ENCODE measurements at places on chromosomes 3 and 15.
A peak's percentile ranks its signal among the peaks of the same experiment; 100 is the strongest.

DNA sequence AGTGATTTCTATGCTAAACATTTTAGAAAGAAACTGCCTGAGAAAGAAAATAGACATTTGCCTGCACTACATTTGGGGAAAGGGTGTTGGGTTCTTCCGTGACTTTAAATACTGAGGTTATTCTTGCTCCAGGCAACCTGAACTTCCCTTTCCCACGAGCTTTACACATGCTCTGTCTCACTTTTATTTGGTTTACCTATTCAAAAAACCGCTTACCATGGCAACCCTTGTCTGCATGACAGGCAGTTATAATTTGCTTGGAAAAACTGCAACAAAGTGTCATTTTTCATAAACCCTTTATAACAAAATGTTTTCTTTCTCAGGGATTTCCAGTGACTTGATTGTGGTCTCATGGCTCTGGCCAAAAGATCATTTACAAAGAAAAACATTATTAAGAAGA lies 416.3 kb upstream of the MEIS2 start:
- no peak for DNase-seq

DNA sequence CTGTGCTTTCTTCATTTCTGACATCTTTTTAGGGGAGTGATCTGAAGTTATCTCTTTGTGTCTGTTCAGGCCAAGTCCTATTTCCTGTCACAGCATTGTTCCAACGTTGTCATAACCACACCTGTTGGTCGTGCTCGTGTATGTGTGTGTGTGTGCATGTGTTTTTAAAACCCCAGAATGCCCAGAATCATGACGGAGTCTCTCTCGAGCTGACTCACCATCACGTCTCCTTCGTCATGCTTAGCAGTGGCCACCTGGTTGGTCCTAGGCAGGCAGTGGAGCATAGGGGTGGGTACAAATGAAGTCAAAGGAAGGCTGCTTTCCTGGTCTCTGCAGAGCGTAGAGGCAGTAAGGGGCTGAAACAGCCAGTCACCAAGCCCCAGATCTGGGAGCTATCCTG lies 126.8 kb upstream of the ABHD17C start:
- no peak for DNase-seq

DNA sequence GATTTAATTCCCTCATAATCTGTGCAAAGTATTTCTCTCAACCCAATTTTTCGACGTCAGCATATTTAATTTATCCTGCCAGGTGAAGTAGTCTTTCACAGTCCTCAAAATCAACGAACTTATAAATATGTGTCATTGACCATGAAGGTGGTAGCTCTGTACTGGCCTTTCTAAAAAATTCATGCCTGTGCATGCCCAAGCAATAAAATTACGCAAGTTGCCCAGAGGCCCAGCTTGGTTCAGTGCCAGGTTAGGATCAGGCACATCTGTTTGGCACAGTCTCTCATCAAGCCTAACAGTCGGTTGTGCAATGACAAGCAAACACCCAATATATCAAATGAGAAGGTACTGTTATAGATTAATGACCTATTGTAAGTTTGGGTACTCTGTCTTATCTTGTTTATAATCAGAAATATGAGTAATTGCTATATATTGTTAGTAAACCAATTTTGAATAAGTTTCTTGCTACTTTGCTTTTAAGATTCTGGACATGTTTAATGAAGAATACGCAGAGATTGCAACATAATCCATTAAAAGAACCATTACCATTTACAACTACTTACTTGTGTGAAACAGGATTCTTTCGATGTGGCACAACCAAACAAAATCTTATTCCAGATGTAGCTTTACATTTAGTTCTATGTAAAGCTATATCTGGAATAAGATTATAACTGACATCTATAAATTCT lies 159.0 kb upstream of the IL12A start:
- DNase-seq: no peak

GRCh38 chr3:18071833-18072232 lies 329.4 kb upstream of the TBC1D5 start:
- no peak for DNase-seq

DNA sequence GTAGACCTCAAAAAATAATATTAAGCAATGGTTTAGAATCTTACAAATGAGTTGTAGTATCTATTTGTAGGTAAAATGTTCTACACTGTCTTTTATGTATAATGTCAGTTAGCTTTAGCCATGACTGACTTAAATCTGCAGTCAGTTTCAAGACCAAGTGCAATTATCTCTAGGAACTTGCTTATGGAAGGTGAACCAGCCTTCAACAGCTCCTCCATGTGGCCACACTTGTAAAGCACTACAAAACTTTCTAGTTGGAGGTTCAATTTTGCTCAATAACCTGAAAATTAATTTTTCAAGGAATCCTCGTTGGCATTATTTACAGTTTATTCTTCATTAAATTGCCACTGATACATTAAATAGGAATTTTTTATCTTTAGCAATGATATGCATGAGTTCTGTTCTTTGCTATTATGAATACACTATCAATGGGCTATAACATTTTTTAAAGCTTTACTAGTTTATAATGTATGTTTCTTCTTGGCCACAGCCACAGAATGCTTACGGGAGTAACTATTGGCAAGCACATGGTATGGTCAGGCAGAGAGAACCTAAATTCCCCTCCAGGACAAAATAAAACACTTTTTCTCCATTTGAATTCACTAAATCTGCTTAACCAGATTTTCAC lies 315.3 kb upstream of the UBE2E2 start:
- DNase-seq: no peak

DNA sequence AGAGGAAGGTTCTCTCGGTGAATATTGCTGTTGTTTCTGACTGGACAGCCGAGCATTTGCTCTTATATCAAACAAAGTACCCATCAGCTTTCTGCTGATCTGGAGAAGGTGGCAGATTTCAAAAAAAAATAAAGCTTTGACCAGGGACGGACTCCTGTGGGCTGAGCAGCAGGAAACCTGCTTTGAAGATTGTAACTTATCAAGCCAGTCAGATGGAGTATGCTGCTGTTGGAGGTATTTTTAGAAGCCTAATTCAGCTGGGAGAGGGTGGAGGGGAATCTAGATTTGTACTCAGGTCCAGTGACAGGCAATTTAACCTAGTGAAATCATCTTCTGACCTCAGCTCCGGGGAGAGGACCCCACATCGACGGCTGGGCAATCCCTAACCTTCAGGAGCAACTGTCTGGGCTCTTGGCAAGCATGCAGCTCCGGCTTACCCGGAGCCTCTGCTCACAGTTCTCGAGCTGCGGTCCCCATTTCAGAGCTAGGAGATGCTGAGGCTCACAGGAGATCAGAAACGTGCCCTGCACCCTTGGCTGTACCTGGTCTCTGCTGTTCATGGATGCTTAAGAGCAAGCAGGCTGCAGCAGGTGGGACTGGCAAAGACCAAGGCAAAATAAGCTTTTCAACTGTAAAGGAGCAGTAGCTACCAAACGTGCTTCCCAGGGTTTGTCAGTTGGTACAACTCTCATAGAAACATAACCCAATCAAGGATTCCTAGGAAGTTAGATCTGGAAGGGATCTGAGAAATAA lies 89.3 kb upstream of the ST8SIA2 start:
- DNase-seq: no peak

DNA sequence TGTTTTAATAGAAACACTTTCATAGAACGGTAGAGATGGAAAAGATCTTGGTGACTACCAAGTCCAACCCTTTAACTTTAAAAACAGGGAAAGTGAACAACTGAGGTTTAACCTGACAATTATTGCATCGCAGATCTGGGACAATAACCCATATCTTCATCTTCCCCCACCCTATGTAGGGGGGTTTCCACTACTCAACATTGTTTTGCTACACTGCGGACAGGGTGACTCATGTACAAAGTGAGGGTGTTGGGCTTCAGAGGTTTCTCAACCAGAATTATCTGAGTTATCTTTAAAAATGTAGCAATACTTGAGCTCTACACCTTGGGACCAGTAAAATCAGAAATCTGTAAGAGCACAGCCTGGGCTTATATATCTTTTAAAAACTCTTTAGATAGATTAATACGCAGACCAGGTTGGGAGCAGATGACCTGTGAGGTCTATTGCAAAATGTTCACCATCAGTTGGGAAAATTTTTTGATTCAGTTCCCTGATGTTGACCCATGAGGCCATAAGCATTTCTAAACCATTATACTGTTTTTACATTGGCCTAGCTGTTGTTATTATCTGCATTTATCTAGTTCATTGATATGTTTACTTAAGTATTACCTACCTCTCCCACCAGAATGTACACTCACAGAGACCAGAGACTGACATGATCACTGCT lies 103.6 kb upstream of the ICE2 start:
- no peak for DNase-seq

GRCh38 chr15:68501259-68501591 lies 69.3 kb upstream of the ITGA11 start:
- DNase-seq: no peak

DNA sequence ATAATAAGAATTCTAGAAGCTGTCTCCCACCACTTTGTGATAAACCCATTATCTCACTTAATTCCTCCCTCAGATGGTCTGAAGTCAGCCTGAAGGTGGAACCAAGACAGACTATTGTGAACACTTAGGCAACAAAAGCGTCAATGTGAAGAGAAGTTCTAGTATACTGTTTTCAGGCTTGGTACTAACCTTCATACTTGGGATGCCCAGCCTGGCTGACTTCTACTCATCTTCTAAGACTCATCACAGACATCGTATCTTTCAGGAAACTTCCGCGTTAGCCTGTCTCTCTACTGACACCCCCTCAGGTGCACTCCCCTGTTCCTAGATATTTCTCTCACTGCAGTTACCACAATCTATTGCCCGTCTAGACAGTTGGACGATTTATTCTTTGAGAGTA lies 201.2 kb downstream of the SATB1 start:
- no peak for DNase-seq

- DNase-seq: no peak
Observed at GRCh38 chr15:29124581-29125381, 144.8 kb downstream of the NSMCE3 start.

DNA sequence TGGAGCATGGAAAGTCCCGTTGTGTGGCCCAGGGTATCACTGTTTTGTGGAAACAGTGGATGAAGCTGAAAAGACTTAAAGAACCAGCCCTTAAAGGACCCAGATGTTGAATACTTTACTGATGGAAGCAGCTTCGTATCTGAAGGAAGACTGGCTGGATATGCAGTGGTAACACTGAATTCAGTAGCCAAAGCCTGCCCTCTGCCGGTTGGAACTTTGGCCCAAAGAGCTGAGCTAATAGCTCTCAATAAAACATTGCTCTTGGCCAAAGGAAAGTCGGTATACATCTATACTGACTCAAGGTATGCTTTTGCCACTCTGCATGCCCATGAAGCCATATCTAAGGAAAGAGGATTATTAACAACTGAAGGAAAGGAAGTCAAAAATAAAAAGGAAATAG lies 885.4 kb downstream of the PDCD6IP start:
- DNase-seq: peak; percentile 71

DNA sequence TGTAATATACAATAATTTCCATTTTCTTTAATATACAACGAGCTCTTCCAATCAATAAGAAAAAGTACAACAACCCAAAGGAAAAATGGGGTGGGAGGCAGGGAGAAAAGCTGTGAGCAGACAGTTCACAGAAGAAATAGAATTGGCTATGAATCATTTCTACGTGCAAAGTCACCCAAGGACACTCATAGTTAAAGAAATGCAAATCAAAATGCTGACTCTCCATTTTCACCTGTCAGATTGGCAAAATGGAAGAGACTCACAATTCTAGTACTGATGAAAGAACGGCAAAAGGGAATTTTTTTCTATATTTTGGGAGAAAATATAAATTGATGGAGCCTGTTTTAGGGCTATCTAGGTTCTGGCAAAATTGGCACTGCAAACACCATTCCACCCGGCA lies 116.3 kb upstream of the MEF2A start:
- no peak for DNase-seq

GRCh38 chr3:53412953-53413352 lies 65.6 kb upstream of the DCP1A start:
- DNase-seq: no peak

GRCh38 chr3:129197321-129197720 lies 13.6 kb upstream of the CNBP start:
- no peak for DNase-seq

DNA sequence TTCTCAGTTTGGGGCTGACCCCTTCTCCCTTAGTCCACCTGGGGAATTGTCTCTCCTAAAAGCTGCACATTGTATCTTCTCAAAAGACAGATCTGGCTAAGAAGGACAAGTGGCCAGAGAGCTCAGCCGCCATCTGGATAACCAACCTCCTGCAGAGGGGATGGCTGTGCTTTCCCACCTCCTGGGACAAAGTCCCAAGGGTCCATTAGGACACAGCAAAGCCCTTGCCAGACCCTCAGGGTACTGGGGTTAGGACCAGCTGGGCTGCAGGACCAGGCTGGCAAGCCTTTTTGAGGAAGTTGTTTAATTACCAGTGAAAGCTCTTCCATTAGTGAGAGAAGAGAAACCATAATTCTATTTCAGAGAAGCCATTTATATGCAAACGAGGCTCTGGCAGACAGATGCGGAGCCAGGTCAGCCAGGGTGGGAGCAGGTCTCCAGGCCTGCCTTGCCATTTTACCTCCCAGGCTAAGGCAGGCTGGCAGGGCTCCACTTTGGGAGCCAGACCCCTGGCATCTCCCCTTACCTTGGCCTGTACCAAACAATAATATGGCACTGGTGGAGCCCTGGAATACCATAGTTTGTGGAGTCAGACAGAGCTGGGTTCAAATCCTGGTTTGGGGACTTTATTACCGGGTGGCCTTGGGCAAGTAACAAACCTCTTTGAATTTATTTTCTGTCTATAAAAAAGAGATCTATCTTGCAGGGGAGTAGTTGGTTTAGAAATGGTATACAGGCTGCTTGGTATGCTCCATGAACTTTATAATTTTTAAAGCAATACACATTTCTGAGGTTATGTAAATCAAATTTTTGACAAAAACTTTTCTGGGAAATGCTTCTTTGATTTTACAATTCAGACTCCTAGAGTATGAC lies 17.9 kb downstream of the SHF start:
- DNase-seq: no peak

DNA sequence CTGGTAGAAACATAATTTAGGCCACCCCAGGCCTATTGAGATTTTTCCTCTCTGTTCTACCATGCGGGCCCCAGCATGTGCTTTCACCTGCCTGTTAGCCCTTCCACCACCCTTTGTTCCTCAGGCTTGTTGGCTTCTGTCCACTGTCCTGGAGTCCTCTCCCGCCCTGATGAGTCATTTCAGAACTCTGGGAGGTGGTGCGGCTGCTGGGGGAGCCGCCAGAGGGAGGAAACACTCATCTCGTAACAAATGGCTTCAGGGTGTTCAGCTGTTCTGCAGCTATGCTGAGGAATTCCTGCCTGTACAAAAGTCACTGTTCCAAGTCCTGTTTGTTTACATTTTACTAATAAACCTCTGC lies 36.3 kb downstream of the LRTM1 start:
- peak; percentile 79 for DNase-seq

DNA sequence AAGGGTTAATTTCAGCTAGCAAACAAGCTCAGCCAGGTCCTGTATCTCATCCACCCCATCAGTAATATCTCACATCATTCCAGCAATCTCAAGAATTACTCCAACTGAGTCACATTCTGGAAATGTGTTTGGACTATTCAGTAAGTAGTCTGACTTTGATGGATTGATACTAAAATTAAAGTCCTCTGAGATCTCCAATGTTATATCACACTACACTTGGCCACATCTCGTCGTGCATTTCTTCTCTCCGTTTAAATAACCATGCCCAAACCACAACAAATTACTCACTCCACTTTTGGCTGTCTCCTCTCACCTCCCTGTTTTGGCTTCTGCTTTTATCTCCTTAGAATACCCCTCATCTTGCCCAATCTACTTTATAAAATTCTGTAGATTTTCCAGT lies 292.2 kb downstream of the PYDC2 start:
- no peak for DNase-seq

- DNase-seq: no peak
Observed at GRCh38 chr15:69854521-69855181, 243.1 kb downstream of the TLE3 start.

GRCh38 chr3:114586119-114586518 lies 292.3 kb downstream of the TIGIT start:
- DNase-seq: no peak
